ENCODE measurements at places on chromosomes 13 and 19.

- DNase-seq: peak; percentile 9
Measured at GRCh38 chr13:64817691-64818090, 2412.4 kb downstream of the PCDH9 start.

- peak; percentile 95 for DNase-seq
Measured at GRCh38 chr19:17947815-17948513, 15.1 kb downstream of the CCDC124 start.

GRCh38 chr19:18738961-18739690 is 52.0 kb downstream of the COMP start:
- no peak for DNase-seq

DNA sequence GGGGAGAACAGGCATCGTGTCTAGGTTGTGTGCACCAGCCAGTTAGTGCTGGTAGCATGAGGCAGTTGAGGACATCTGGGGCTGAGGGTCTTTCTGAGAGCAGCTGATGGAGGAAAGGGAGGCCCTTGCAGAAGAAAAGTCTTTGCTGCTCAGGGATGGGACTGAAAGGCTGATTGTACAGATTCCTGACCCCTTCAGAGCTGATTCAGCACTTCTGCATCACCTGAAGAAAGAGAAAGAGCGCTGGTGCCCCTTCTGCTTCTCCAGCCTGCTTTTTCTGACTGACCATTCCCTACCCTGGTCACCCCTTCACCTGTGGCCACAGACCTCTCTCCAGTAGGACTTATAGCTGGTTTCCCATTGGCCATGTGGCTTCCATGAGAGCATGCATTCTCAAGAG is 476.2 kb downstream of the TSHZ3 start:
- DNase-seq: no peak

- DNase-seq: no peak
Measured at GRCh38 chr13:98801626-98802418, 49.4 kb upstream of the SLC15A1 start.

- DNase-seq: peak; percentile 56
Measured at GRCh38 chr19:47309038-47309437, 623 bp upstream of the C5AR1 start.

- no peak for DNase-seq
Measured at GRCh38 chr13:43239275-43239840, 216.0 kb downstream of the DNAJC15 start.

DNA sequence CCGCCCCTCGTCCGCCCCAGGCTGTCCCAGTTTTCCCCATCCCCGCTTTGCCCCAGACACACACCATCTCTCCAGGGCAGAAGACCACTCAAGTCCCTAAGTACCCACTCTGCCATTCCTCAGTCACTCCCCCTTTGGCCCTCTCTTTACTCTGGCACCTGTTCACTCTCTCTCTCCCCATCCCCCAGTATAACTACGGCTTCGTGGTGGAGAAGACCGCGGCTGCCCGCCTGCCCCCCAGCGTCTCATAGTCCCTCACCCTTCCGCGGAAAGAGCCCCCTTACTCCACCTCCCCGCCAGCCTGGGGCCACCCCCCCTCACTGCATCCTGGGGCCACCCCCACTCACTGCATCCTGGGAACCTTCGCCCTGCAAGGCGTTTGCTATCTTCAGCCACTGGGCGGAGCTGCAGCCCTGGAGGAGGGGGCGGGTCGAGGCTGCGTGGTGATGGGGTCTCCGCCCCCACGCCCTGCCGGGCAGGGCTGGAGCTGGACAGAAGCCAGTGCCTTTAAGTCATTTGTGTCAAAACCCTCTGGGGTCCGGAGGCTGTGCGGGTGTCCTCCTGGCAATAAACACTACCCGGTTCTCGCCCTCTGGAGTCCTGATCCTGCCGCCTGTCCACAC is 5.0 kb downstream of the MVB12A start:
- DNase-seq: peak; percentile 36

DNA sequence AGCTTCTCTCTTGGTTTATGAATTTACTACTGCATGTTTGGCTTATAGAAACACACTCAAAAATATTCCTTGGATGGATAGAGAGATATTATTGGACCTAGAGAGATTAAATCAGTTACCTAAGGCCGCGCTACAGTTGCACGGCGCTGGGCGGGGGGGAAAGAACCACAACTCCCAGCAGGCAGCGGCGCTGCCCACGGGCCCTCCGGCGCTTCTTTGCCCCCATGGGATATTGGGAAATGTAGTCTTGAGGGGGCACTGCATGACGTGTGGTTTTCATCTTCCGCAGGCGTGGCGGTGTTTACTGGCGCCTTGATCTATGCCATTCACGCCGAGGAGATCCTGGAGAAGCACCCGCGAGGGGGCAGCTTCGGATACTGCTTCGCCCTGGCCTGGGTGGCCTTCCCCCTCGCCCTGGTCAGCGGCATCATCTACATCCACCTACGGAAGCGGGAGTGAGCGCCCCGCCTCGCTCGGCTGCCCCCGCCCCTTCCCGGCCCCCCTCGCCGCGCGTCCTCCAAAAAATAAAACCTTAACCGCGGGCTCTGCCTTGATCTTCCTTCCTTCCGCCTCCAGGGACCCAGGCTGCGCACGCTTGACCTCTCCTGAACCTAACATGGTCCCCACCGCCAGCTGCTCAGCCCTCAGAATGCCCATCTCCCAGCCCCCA is 4.8 kb downstream of the EMP3 start:
- DNase-seq: no peak

GRCh38 chr19:33960566-33960965 is 163.9 kb downstream of the KCTD15 start:
- DNase-seq: no peak

DNA sequence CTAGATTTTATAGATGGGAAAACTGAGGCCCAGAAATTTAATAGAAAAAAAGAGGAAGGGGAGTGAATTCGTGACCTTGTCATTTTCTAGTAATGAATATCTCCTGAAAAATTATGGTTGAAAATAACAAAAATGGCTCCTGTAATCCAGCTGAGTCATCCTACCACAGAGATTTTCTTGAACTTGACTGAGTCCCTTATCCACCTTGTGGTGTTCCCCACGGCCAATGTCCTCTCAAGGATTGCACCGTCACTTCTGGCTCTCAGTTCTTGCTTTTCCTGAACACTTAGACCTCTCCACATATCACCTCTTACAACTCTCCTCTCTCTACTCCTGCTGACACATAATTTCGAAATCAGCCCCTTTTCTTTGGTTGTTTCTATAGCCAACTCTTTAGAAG is 1.2 kb upstream of the KATNAL1 start:
- peak; percentile 69 for DNase-seq
